ENCODE measurements at places on chromosomes 1 and 21.

GRCh38 chr1:147794570-147794969 is 34.2 kb upstream of the GJA5 start:
- DNase-seq, result no peak

DNA sequence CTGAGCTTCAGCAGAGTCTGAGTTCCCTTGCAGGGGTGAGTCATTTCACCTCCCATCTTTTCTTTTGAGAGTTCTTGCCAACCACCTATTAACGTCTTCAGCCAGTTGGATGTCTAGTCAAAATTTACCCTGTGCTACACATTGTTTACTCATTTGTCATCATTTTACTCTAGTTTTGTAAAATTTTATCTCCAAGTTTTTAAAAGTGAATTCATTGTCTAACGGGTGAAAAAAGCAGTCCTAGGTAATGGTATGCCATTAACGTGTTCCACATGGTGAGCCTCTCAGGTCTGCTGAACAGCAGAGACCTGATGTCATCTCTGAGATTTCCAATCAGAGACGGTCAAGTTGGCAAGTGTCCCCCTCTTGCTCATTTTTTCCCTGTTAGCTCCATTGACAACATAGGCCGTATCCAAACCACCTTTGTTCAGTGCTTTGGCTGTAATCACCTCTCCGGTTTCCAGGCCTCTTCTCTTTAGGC is 85.4 kb downstream of the TBX15 start:
- no peak for DNase-seq

DNA sequence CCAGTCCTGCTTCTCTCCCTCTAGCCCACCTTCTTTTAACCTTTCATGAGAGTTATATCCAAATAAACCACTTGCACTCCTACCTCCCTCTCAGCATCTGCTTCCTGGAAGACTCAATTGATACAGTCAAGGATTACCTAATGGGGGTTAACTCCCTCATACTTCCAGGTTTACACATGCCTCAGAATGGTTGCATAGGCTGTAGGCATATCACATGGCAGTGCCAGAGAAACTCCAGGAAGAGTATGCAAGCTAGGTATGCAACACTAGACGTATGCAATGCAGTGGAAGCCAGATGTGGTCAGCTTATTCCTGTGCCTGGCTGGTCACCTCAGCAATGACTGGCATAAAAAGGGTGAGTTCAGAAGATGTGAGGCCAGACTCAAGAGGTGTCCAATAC is 32.7 kb upstream of the VANGL1 start:
- DNase-seq, result no peak

DNA sequence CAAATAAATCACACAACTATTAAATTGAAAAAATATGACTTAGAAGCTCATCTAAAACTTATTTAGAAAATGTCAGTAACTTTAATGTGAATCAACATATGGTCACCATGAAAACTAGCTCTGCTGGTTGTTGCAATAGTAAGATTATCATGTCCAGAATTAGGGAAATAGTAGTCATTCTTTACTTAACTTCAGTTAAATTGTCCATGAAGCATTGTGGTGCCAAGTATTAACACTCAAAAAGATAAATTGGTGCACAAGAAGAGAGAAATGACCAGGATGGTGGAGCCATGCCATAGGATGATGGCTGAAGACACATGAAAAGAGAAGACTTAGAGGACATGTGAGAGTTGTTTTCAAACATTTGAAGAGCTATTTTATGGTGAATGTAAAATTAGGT is 130.2 kb upstream of the PTGFR start:
- DNase-seq, result no peak

DNA sequence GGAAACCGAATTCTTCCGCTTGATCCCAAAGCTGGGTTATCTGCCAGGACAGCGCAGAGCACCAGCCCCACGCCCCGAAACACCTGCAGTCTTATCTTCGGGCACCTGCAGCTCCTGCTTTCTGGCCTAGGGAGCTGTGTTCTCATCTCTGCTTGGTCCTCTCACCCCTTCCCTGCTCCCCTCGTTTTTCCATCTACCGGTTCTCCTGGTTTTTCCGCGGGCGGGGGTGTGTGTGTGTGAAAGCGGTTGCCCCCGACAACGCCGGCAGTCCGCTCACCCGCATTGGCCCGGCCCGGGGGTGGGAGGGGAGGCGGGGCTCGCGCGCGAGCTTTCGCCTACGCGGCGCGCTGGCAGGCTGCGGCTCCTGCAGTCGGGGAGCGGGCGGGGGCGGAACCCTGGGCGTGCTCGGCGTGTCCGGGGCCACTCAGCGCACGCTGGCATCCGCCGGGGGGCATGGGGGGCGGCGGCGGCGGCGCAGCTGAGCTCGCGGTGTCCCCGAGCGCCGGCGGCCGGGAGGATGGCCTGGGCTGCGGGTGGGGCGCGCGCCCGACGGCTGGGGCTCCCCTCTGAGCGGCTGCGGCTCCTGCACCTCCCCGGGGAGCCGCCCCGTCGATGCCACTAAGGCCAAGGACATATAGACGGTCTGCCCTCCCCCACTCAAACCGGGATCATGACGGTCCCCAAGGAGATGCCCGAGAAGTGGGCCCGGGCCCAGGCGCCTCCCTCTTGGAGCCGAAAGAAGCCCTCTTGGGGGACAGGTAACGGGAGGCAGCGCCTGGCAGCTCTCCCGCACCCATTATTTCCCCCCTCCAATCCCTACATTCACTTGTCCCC is 3.2 kb downstream of the ATP8B2 start:
- DNase-seq, result peak; percentile 84

DNA sequence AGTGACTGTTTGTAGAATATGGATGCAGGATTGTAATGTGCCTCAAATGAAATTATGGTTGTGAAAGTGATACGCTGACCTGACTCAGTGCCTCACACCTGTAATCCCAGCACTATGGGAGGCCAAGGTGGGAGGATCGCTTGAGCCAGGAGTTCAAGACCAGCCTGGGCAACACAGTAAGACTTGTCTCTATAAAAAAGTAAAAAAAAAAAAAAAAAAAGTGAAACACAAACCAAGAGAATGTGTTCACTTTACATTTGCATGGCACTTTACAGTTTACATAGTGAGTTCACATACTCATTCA is 2.0 kb downstream of the CAPN2 start:
- DNase-seq, result no peak

GRCh38 chr1:69058454-69058853 is 509.3 kb upstream of the LRRC7 start:
- no peak for DNase-seq

- no peak for DNase-seq
These were observed 52.5 kb upstream of the KCNJ6 start for GRCh38 chr21:37968744-37969143.

DNA sequence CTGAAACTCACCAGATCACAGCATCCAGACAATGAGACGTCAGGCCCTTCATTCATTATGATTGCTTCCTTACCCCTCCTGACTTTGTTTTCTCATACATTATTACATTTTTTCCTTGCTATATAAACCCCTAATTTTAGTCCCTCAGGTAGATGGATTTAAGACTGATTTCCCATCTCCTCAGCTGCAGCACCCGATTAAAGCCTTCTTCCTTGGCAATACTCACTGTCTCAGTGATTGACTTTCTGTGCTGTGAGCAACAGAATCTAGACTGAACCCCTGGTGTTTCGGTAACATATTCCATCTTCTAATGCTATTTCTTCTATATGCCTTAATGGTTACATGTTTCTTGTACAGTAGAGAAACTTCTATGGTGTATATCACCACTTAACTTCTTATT is 30.0 kb upstream of the RGL1 start:
- DNase-seq, result no peak

DNA sequence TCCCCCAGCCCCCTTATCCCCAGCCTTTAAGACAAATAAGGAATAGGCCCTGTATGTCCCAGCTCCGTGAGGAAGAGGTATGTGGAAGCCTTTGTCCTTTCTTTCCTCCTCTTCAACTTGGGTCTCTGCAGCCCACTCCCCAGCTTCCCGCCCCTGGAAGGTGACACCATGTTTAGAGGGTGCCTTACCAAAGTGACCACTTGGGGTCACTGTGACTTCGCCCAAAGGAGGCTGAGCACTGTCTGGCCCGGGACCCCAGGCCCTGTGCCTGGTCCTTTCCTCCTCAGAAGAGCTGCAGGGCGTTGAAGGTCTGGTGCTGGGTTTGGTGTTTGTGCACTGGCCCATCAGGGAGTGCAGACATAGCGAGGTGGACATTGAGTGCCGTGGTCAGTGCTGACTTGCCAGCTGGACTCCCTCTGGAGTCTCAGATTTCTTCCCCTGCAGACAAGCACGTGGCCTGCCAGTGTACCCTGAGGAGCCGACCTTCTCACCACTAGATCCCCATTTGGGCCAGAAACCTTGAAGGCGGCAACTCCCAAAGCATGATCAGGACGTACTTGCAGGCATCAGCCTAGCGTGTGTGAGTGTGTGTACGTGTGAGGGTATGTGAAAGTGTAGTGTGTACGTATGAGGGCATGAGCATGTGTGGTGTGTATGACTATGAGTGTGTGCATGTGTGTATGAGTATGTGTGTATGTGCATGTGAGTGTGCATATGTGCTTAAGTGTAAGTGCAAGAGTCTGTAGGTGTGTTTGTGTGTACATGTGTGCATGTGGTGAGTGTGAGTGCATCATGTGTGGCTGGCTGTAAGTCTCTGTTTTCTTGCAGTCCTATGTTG is 181.4 kb upstream of the KIAA0040 start:
- no peak for DNase-seq

DNA sequence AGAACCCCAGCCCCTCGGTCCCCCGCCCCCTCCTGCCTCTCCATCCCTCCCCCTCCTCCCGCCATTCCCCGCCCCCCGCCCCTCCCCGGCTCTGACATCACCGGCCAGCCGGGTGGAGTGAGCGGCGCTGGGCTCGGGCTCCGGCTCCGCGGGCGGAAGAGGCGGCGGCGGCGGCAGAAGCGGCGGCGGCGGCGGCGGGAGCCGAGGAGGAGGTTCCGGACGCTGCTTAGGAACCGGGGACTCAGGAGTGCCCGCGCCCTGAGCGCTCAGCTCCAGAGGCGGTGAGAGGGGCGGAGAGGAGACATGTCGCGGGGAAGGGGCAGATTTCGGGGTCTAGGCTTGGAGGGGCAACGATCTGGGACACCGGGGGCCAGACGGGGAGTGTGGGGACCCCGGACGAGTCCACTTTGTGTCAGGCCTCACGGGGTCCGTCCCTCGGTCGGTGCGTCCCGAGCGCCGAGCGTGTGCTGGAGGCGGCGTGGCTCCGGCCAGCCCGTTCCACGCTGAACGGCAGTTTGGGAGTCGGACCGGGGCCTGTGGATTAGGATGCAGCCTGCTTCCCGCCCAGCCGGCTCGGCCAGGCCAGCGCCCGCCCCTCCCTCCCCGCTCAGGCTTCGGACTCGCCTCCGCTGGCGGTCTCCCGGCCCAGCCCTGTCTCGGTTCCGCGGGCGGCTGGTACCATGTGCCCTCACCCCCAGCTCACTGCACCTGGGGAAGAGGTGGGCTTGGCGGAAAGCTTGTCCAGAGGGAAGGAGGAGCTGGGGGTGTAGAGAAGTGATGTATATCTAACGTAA is at the start of gene PEA15:
PEA15 (plus strand) TSS at position 143 of the 794 bp plus-strand sequence. CDS start 6,161 bp downstream, outside the sequence.
- peak; percentile 68 for DNase-seq

DNA sequence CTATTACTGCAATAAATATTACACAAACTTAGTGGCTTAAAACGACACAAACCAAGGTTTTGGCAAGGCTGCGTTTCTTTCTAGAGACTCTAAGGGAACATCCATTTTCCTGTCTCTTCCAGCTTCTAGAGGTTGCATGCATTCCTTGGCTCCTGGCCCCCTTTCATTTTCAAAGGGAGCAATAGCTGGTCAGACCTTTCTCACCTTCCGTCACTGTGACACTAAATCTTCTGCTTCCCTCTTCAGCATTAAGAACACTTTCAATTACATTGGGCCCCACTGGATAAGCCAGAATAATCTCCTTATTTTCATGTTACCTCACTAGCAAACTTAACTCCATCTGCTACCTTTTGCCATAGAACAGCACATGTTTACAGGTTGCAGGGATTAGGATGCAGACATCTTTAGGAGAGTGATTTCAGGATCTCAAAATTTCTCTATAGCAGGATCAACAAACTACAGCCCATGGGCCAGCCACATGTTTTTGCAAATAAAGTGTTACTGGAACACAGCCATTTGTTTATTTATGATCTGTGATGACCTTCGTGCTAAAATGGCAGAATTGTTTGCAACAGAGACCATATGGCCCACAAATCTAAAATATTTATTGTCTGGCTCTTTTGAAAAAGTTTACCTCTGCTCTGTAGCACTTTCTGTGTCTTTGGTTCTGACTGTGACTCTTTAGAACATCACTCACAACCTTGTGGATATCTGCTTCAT is 221.5 kb upstream of the SGIP1 start:
- no peak for DNase-seq

DNA sequence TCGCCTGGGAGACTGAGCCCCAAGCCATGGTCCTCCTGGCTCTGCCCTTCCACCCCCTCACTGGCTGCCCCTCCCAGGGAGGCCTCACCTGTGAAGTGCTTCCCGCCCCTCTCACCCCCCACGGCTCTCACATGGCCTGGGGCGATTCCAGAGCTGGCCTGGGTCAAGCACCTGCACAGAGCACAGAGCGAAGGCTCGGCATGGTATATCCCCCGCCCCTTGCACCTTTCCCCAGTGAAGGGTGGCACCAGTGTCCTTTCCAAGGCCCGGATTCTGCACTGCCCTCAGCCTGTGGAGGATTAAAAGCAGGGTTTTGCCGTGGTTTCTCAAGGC is 1.1 kb upstream of the AJAP1 start:
- DNase-seq, result no peak

- DNase-seq, result no peak
These were observed 37.2 kb downstream of the SUSD4 start for GRCh38 chr1:223326776-223327175.

GRCh38 chr1:153565529-153566374 is at the start of gene S100A2:
Gene S100A2 (minus strand): TSS chr1:153565844. CDS start chr1:153563877, 1,967 bp downstream.
- peak; percentile 44 for DNase-seq

- DNase-seq, result peak; percentile 19
These were observed 1.1 kb downstream of the ZSWIM5 start for GRCh38 chr1:45205011-45205909.

DNA sequence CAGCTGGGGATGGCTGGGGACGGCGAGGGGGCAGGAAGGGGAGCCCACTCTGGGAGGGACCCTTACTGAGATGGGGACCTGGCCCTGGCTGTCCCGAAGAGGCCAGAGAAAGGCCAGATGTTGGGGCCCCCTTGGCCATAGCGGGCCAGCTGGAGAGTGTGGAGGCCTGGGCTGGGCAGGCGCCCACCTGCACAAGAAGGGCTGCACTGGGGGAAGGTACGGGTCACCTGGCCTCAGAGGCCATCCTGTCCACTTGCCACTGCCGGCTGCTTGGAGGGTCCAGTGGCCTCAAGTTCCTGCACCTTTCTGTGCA is 5.0 kb upstream of the PLCH2 start:
- no peak for DNase-seq

DNA sequence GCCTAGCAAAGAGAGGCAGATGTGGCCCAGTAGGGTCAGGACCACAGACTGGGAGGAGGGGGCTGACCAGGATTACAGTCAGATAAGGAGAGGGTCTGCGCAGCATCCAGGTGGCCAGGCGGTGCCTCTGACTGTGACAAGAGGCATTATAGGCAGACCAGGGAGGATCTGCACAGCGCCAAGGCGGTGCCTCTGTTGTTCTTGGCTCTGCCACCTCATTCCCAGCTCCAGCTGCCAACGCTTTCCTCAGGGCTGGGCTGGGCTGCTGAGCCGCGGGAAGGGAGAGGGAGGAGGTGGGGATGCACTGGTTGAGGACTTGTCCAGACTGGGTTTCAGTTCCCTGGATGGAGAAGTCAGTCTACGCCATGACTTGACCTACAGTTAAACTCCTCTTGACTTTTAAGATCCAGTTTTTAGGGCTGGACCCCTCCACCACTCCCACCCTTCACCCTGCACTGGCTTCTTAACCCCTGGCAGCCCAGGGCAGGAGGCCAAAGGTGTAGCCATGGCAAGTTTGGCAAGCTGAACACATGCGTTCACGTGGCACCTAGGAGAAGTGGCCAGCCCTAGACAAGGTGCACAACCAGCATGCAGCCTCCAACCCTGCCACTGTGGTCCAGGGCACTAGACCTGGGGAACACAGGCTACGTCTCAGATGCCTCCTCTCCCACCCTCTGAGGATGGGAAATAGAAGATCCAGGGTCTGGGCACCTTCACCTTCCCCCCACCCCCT is 4.5 kb upstream of the CRABP2 start:
- no peak for DNase-seq
